Mammary epithelial cell (primary cell): ENCODE measurements at places on chromosomes 3 and 15. TPM values are rescaled to one million over a fixed set of nuclear protein-coding genes. Genes with fewer than 3 reads are reported as not detected.

Gene CHRNA3
- not detected for polyA plus RNA-seq

Gene ATP2B2
- polyA plus RNA-seq: not detected

Gene SNX33
- 24.0 TPM for polyA plus RNA-seq

GRCh38 chr3:72694398-72694797 lies 153.8 kb downstream of the SHQ1 start:
- DNase-seq: no peak

Gene HCLS1
- polyA plus RNA-seq: 0.06 TPM

DNA sequence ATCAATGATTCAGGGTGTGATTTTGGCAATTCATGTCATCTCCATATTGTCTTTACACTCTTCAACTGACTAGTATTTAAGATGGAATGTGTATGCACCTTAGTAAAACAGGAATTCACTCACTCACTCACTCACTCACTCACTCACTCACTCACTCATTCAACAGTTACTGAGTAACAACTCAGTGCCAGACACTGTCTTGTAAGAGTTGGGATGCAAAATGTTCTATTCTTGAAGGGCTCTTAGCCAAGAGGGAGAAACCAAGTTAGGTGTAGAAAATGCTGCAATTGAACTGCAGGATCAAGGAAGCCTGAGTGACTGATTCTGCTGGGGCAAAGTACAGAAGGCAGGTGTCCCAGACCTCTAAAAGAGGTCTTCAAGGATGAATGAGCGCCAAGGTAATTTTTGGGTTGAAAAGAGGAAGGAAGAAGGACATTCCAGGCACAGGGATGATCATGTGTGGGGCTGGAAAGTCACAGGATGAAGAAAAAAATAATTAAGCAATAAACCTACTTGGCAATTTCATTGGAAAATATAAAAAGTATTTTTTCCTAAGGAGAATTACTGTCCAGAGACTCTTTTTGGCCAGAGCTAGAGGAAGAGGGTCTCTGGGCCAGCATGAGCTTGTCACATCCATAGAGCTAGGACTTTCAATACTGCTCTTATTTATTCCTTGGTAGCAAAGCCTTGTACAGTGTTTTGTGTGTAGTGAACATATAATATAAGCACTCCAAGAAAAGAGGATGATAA lies 58.9 kb upstream of the ETV5 start:
- DNase-seq: no peak

GRCh38 chr3:58102390-58102750 lies 94.1 kb downstream of the FLNB start:
- DNase-seq: no peak

- no peak for DNase-seq
Measured at GRCh38 chr3:127342735-127343134, 54.9 kb upstream of the PRR20G start.

- DNase-seq: peak; percentile 55
Measured at GRCh38 chr3:71551311-71551919, 32.1 kb downstream of the FOXP1 start.

Gene FBXO40
- polyA plus RNA-seq: not detected

DNA sequence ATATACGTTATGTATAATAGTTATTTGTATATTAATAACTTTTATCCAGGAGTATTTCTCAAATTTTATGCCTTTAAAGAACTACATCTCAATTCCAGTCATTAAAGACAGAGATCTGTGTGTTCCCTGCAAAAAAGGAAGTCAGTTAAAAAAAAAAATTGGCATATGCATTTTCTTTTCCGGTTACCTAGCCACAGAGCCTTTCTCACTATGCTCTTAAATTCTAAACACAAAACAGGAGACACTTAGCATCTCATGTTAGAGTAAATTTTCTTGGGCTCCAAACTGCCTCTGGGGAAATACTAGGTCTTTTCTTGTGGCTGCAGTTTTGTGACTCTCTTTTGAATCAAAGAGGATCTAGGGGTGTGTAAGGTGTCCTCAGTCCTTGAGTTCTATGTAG lies 105.9 kb downstream of the KCNH8 start:
- no peak for DNase-seq

Gene CAV3
- polyA plus RNA-seq: not detected

Gene LRTM1
- polyA plus RNA-seq: not detected

Gene GOLGA8T
- not detected for polyA plus RNA-seq

DNA sequence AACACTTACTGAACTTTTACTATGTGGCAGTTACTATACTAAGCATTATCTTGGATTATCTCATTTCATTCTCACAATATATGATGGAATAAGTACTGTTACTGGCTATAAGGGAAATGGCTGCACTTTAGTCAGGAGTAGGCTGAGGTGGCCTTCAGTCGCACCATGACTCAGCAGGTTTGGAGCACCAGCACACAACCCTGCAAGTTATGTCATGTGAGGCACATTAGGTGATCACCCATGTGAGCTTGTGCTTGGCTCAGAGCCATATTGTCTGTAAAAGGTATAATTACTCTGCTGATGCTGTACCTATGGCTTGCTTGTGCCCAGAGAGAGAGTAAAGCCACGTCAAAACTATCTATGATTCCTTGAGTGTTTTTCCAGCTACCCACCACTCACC lies 54.1 kb upstream of the TIPARP start:
- DNase-seq: peak; percentile 82

- DNase-seq: no peak
Measured at GRCh38 chr15:31382713-31383045, 56.0 kb downstream of the KLF13 start.

Gene C15orf39
- polyA plus RNA-seq: 9.0 TPM

DNA sequence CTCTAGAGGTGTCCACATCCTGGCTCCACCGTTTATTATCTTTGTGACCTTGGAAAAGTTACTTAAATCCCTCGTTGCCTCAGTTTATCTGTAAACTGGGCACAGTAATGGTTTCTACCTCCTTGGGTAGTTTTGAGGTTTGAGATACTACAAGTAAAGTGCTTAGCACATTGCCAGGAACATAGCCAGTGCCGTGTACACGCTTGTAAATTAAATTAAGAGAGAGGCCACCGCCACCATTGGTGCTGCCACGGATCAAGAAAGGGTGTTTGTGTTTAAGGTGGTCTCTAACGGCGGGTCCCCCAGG lies 5.8 kb upstream of the WNT7A start:
- no peak for DNase-seq

GRCh38 chr3:15255215-15255614 lies 49.2 kb downstream of the CAPN7 start:
- DNase-seq: no peak

- DNase-seq: peak; percentile 95
Measured at GRCh38 chr3:190038050-190038933, 82.4 kb downstream of the P3H2 start.

- DNase-seq: no peak
Measured at GRCh38 chr15:36832774-36833463, 253.5 kb downstream of the CDIN1 start.

- DNase-seq: peak; percentile 69
Measured at GRCh38 chr3:12294885-12295580, 6.2 kb downstream of the PPARG start.

Gene SCAANT1
- not detected for polyA plus RNA-seq

DNA sequence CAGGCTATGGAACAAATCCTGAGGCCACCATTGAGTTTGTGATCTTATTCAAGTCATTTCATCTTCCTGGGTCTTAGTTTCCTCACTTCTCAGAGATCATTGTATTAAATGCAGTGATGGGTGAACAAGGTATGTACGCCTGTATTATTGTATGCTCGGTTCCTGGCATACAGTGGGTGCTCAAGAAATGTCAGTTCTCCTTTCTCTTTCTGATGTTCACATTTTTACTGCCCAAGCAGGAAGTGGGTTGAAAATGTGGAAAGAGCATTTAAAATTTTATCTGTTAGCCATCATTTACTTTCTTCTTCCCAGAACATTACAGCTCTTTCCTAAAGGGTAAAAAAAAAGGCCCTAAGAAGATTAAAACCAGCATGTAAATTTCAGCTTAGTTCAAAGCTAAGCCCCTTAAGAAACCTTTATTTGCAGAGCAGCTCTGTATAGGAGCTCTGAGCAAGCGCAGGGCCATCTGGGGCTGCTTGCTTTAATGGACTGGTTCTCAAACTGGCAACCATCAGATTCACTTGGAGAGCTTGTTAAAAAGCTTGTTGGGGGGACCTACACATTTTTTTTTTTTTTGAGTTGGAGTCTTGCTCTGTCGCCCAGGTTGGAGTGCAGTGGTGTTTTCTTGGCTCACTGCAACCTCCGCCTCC lies 179.4 kb downstream of the CHST2 start:
- no peak for DNase-seq

- peak; percentile 14 for DNase-seq
Measured at GRCh38 chr15:29773816-29774215, 48.5 kb downstream of the TJP1 start.

DNA sequence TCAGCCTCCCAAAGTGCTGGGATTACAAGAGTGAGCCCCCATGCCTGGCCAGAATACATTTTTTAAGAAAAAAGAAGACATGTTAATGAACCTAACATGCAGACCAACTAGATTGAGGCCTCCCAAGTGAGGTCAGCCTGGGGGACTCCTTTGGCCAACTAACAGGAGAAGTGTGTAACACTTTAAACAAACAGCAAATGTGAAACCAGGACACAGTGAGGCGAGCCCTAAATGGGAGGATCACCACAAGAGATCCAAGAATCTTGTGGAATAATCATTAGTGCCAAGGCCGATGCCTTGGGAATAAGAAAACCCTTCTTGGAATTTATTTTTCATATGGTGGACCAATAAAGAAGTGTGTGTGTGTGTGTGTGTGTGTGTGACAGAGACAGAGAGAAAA lies 73.9 kb downstream of the ATP10A start:
- no peak for DNase-seq

Gene ANKUB1
- polyA plus RNA-seq: 0.15 TPM

- no peak for DNase-seq
Measured at GRCh38 chr15:74461847-74462511, 1.0 kb upstream of the UBL7 start.

GRCh38 chr3:45234250-45234649 lies 8.2 kb upstream of the TMEM158 start:
- DNase-seq: peak; percentile 28

Gene EEFSEC
- 13.8 TPM for polyA plus RNA-seq

- peak; percentile 6 for DNase-seq
Measured at GRCh38 chr3:124786511-124787241, 56.4 kb downstream of the UMPS start.

Gene PIK3CA
- 6.4 TPM for polyA plus RNA-seq

GRCh38 chr15:45993508-45993907 lies 358.7 kb downstream of the SQOR start:
- DNase-seq: no peak

- no peak for DNase-seq
Measured at GRCh38 chr3:22585911-22586310, 617.2 kb upstream of the UBE2E2 start.

DNA sequence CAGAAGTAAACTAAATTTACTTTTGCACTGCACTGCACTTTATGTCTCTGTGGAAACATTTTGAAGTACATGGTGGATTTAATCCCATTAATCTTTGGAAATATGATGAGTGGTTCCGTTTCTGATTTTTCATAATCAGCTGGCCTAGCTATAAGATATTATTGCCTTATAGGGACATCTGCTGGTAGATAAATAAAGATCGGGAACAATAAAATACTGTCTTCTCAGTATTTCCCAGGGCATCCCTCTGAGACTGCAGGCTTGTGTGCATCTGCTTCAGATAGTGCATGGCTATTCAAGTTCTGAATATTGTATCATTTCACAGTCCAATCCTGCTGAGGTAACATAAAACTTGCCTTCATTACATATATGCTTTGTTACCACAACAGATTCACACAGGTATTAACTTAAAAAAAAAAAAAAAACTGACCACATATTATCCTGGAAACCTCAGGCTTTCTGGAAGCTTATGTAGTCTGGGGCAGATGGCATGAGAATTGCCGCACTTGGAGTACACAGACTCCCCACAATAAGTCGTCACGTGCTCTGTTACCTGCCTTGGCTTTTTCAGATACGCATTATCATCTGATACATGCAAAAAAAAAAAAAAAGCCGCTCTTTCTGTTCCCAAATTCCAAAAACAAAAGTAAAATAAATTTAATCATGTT lies 330.8 kb upstream of the AGTR1 start:
- no peak for DNase-seq

Gene ASB14
- not detected for polyA plus RNA-seq

- DNase-seq: no peak
Measured at GRCh38 chr3:176935194-176935888, 261.9 kb downstream of the TBL1XR1 start.

DNA sequence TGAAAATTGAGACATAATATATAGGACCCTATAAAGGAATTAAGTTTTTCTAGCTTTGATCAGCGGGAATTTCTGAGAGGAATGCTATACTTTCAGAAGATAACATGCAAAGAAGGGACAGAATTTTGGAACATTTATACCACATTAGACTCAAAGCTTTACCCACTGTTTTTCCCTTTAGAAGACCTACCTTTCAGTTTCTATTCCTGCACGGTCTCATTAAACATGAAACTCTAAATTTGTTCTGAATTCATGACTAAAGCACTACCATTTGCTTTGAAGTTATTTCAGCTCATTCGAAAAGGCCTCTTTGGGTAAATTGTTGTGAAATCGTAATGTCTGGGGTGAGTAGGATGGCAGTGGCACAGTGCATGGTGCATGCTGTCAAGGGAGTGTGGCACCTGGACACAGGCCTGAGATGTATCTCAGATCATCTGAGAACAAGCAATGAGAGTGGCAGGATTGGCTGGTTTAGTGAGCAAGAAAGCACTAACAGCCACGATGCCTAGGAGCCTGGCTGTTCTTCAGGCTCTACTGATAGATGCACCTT lies 42.5 kb downstream of the CHCHD4 start:
- no peak for DNase-seq

DNA sequence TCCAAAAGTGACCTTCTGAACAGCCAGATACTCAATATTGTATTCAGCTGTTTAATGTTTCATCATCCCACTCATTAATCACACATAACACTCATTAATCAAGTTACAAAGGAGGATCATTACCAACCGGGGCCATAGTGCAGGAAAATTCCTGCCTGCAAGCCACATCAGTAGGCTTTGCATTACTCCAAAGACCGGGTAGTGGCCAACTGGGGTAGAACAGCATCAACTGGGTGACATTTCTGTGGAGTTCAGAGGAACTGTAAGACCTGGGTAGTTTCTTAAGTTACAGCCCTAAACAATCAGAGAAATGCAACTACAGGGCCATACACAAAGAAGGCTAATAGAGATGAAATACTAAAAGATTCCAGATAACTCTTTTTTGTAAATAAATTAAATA lies 253.1 kb downstream of the WDR72 start:
- no peak for DNase-seq

Gene STAB1
- 0.02 TPM for polyA plus RNA-seq

Gene SPATA12
- 0.17 TPM for polyA plus RNA-seq

DNA sequence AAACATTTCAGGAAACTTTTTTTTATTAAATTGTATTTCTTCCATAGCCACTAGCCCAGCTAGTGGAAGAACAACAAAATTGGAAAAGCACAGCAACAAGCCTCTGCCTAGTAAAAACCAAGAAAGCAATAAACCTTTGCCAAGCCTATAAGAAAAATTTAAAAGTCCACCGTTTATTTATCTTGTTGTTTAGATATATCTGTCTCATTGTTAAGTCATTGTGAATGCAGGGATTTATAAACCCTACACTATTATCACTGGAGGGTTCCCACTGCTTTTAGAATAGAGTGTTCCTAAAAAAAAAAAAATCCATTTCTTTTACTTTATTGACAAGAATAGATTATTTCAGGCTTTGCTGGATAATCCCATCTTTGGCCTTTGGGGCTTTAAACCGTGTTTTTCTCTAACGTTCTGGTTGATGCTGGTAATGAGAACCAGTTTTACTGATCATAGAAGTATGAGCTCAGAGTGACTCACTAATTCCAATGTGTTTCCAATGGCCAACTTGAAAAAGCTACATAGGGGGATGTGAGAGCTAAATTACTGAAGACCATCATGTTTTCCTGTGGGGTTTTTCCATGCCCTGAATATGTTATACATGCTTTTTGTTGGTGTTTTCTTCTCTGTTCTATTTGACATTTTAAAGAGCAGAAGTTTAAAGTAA lies 634.1 kb downstream of the RBMS3 start:
- peak; percentile 57 for DNase-seq
